Hair follicular keratinocyte (primary cell): ENCODE measurements at places on chromosomes 1 and 21. TPM values are rescaled to one million over a fixed set of nuclear protein-coding genes. Genes with fewer than 3 reads are reported as not detected.

Gene LYPD8
- total RNA-seq, result not detected in 2 replicates

Gene UTP25
- total RNA-seq, result 4.8 and 6.0 TPM in 2 replicates

Gene EPHA10
- total RNA-seq, result not detected in 2 replicates

Gene OR4F29
- total RNA-seq, result not detected in 2 replicates

Gene TMEM81
- 0.39 and 0.87 TPM in 2 replicates for total RNA-seq

Gene VWA5B1
- total RNA-seq, result not detected in 2 replicates

Gene NTRK1
- under 0.01 and 0.08 TPM in 2 replicates for total RNA-seq

Gene PLEKHG5
- 28.8 and 57.3 TPM in 2 replicates for total RNA-seq

Gene WNT3A
- not detected in 2 replicates for total RNA-seq

Gene PPCS
- 50.8 and 91.4 TPM in 2 replicates for total RNA-seq

Gene LEFTY2
- 0.08 TPM in 1 of 2 replicates, not detected in the other for total RNA-seq

Gene PIGR
- total RNA-seq, result not detected in 2 replicates

Gene HP1BP3
- total RNA-seq, result 96.5 and 114 TPM in 2 replicates

Gene WNT9A
- under 0.01 and 0.08 TPM in 2 replicates for total RNA-seq

Gene FAM43B
- total RNA-seq, result 0.11 and 0.31 TPM in 2 replicates

Gene ADGRB2
- 0.19 and 0.39 TPM in 2 replicates for total RNA-seq

Gene ZMPSTE24
- 36.5 and 42.6 TPM in 2 replicates for total RNA-seq
